T-helper 9 cell (primary cell): ENCODE measurements at places on chromosomes 7 and 10.

DNA sequence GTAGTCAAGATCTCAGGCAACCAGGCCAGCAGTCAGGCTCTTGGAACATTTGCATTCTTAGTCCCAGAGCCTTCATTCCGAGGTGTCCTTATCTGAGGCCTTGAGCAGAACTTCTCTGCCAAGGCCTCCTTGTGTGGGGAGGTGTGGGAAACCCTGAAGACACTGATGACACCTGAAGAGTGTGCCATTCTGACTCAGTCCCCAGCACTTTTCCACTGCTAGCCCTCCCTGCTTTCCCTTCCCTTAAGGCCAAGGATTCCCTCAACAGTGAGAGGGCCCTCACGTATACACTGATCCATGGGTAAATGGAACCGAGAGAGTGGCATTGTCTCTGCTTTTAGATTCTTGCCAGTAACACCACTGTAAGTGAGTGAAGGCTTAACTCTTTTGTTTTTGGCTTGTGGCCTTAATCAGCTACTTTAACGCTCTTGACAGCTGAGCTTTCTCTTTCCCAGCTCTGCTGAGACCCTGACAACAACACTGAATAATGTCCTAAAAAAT is 30.3 kb downstream of the TRDMT1 start:
- no peak for DNase-seq

GRCh38 chr7:132435016-132435990 is 141.0 kb downstream of the PLXNA4 start:
- no peak for DNase-seq

GRCh38 chr10:114309364-114309651 is 70.3 kb downstream of the VWA2 start:
- DNase-seq: no peak

GRCh38 chr7:55468495-55468894 is 103.4 kb downstream of the LANCL2 start:
- DNase-seq: no peak

GRCh38 chr10:47311932-47312662 is 10.2 kb upstream of the GDF2 start:
- peak; percentile 71 for DNase-seq

GRCh38 chr7:151566897-151567320 is 47.2 kb upstream of the RHEB start:
- DNase-seq: no peak

- no peak for DNase-seq
Measured at GRCh38 chr7:38428041-38428440, 154.6 kb upstream of the TARP start.

GRCh38 chr7:44771358-44771757 is 22.7 kb downstream of the ZMIZ2 start:
- no peak for DNase-seq

DNA sequence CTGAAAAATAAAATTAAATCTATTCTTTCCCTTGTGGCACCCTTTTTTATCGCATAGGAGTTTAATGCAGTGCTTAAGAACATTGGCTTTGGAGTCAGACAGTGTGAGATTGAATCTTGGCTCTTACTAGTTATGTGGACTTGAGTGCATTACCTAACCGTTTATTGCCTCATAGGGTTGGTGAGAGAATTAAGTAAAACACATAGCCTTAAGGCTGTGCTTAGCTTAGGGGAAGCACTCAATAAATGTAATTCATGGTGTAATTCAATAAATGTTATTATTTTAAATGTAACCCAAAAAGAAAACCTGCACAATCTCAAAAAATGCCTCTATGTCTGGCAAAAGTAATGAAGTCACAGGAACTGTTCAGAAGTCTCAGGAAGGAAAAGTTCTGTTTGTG is 2.7 kb downstream of the STK17A start:
- no peak for DNase-seq

- no peak for DNase-seq
Measured at GRCh38 chr7:73963252-73963822, 64.6 kb upstream of the ELN start.

DNA sequence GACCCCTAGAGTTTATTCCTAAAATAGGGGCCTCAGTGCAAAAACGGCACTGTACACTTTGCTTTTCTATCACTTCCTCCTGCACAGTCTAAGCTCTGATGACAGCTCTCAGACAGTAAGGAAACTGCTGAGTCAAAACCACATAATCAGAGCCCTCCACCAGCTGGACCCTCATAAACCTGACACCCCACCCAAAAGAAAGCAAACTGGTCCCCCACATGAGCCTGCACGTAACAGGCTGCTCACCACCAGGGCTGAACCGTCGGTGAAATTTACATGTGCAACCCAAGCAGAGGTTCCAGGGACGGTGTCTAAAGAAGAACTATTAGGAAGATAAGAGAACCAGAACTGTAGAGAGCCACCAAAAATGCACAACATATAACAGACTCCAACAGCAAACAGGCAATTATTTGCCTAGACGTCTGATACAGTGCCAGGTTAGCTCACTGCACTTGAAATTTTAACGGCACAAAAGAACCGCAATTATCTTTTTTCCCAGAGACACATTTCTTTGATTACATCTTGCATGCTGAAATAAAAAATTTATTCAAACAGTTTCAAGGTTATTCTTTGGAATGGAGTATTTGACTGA is 19.6 kb downstream of the SGMS1 start:
- no peak for DNase-seq

GRCh38 chr7:146136357-146136875 is 19.8 kb downstream of the CNTNAP2 start:
- no peak for DNase-seq

DNA sequence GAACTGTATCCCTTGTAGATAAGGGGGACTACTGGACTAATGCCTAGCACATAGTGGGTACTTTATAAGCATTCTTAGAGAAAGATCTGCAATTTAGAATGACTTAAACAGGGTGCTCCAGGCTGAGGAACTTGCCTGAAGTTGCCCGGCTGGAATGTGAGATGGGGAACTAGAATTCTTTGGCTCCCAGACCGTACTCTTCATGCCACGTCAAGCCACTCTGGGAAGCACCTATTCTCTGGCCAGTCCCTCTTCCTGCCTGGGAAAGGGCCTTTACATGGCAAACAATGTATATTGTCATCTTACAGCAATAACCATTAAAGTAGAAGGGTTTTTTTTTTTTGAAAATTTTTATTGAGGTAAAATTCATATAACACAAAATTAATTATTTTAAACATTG is 34.5 kb downstream of the ATXN7L1 start:
- DNase-seq: no peak

GRCh38 chr7:57165285-57165899 is 33.2 kb upstream of the ZNF479 start:
- DNase-seq: no peak

- no peak for DNase-seq
Measured at GRCh38 chr10:109029870-109030269, 893.4 kb downstream of the XPNPEP1 start.

DNA sequence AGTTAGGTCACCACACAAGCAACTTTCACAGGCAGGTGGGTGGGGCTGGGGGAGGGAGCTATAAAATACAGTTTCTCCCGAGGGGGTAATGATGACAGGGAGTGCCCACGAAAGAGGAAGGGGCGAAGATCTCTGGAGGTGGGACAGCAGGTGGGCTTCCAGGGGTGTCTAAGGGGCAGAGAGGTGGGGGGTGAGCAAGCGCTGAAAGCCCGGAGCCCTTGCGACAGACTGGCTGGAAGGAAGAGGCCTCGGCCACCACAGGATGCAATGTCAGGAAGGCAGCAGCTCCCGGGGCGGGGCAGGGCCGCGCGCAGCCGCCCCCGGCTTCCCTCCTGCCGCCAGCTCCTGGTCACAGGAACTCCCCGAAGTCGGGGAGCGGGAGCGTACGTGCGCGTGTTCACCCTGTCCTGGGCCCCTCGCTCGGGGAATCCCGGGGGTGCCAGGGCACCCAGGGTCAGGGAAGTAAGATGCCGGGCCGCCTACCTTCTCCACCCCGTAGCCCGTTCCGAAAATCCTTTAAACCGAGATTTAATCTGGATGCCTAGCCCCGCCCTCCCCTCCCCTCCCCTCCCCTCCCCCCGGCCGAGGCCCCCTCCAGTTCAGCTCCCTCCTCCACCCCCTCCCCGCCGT is 105.2 kb upstream of the PPIF start:
- DNase-seq: peak; percentile 15

DNA sequence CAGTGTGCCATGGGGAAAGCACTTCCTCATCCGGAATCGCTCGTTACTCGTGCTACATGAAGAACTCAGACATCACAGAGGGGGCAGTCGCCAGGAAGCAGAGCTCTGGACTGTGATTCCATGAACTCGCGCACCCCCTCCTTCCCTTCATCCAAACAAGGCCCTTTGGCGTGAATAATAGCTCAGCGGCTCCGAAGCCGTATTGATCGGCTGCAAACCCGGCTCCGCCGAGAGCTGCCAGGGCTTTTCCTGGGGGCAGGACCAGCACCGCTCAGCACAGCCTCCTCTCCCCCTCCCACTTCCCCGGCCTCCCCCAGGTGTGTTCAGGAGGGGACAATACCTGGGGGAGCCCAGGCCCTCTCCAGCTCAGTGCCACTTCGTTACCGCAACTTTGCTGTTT is 129.0 kb upstream of the TCF7L2 start:
- no peak for DNase-seq

DNA sequence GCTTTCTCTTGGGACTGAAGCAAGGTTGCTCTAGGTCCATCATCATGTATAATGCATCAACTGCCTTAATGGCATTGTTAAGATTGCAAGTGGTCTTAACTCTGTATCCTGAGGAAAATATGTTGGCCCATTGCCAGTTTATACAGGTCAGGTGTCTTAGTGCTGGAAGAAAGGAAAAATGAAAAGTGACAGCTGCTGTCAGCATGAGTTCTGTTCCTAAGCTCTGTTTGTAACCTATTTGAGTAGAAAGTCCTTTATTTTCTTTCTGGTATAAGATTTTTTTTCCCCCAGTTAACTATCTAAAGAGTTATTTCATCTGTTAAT is 127.2 kb downstream of the SRI start:
- DNase-seq: no peak

GRCh38 chr10:31011665-31012022 is 20.0 kb downstream of the ZNF438 start:
- DNase-seq: no peak

DNA sequence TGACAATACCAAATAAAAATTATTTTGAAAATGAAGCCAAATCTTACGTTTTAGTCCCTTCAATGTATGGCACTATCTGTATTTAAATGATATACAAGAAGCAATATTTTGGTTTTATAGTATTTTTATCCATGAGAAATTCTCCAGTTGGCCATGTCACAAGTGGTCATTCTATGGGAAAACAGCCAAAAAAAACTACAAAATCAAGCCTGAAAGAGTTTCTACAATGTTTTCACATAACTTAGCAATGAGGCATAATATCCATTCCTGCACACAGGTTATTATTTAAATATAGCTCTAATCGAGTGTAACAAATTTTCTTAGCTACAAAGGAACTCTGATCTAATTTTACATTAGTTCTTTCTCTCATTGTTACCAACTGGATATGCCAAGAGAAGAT is 5.4 kb downstream of the RAB11FIP2 start:
- no peak for DNase-seq

- no peak for DNase-seq
Measured at GRCh38 chr7:90625562-90625961, 29.4 kb downstream of the CDK14 start.

DNA sequence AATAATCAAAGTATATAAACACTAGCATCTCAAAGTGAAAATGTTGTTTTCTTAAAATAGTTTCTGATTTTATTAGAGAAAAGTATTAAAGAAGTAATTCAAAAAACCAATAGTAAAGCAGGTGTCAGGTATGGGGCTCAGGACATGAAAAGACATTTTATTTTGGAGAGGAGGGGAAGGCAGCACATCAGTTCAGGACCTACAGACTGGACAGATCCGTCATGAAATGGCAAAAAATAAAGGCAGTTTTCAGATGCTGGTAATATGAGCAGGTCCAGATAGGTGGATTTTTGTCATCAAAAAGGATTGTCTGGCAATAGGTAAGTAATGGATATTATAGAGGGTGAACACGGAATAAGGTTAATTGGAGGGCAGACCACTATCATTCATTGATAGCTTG is 49.0 kb downstream of the GRM3 start:
- DNase-seq: no peak

GRCh38 chr7:36175886-36176285 is 22.8 kb downstream of the EEPD1 start:
- no peak for DNase-seq

DNA sequence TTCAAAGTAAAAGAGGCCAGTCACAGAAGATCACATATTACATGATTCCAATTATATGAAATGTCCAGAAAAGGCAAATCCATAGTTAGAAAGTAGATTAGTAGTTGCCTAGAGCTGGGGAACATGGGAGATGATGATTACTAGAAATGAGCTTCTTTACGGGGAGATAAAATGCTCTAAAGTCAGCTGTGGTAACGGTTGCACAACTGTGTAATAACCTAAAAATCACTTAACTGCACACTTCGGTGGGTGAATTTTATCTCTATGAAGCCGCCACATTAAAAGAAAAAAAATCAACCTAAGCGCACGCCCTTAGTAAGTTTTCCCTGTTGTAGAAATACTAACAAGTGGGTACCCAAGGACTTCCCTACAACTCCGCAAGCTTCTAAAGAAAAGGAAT is 15.9 kb downstream of the XRCC2 start:
- DNase-seq: no peak

GRCh38 chr7:157008-157310 is 35.4 kb upstream of the FAM20C start:
- DNase-seq: no peak

- no peak for DNase-seq
Measured at GRCh38 chr10:11450427-11450826, 161.0 kb downstream of the USP6NL start.

DNA sequence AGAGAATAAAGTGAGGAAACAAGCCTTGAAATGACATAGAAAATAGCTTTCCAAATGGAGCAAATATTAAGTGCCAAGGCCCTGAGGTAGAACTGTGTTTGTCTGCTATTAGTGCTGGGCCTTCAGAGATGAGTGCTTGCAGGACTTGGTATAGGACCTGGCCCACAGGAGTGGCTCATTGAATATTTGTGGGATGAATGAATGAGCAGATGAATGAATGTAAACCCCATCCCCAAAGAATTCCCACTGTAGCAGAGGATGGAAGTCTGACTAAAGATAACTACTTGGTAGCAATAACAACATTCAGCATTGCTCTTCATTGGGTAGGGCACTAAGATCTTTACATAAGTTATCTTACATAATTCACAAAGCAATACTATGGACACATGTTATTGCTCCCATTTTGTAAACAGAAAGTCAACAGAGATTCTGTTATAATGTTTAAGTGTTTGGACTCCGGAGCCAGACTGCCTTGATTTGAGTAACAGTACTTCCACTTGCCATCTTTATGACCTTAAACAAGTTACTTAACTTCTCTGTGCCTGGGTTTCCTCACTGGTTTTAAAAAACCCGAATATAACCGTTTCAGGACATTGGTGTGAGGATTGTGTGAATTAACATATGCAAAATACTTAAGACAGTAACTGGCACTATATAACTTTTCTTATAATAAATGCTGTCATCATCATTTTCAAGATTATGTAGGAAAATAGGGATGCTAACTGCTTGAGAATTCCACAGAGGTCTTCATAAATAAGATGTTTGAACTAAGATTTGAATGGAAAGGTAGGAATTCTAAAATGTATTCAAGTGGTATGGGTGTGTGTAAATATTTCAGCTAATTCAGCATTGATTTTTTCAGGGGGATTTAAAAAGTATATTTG is 141.9 kb downstream of the PRKG1 start:
- no peak for DNase-seq
